ENCODE measurements at places on chromosomes 2 and 18.

- no peak for DNase-seq
These were observed 33.3 kb downstream of the BMP10 start for GRCh38 chr2:68837861-68838341.

GRCh38 chr2:148819019-148819585, 55.9 kb upstream of the KIF5C start:
- no peak for DNase-seq

GRCh38 chr2:205868773-205869333, 186.6 kb downstream of the NRP2 start:
- DNase-seq = no peak

GRCh38 chr2:85974390-85974789, 85.6 kb upstream of the ST3GAL5 start:
- no peak for DNase-seq

DNA sequence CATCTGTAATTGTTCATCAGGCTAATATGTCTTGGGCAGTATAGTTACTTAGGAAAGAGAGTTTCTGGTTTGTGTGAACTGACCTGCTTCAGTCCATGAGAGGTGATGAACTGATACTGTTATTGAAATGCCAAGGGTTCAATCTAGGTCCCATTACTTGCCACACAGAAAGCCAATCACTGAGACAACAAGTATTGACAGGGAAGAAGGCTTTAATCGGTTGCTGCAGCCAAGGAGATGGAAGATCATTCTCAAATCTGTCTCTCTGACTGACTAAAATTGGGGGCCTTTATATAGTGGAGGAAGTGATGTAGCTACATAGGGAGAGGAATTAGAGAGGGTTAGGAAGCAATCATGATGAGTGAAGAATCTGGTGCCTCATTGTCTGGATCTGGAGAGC, 19.9 kb upstream of the FAM98A start:
- DNase-seq = no peak

GRCh38 chr2:144252694-144253093, 267.2 kb downstream of the ZEB2 start:
- DNase-seq = no peak

DNA sequence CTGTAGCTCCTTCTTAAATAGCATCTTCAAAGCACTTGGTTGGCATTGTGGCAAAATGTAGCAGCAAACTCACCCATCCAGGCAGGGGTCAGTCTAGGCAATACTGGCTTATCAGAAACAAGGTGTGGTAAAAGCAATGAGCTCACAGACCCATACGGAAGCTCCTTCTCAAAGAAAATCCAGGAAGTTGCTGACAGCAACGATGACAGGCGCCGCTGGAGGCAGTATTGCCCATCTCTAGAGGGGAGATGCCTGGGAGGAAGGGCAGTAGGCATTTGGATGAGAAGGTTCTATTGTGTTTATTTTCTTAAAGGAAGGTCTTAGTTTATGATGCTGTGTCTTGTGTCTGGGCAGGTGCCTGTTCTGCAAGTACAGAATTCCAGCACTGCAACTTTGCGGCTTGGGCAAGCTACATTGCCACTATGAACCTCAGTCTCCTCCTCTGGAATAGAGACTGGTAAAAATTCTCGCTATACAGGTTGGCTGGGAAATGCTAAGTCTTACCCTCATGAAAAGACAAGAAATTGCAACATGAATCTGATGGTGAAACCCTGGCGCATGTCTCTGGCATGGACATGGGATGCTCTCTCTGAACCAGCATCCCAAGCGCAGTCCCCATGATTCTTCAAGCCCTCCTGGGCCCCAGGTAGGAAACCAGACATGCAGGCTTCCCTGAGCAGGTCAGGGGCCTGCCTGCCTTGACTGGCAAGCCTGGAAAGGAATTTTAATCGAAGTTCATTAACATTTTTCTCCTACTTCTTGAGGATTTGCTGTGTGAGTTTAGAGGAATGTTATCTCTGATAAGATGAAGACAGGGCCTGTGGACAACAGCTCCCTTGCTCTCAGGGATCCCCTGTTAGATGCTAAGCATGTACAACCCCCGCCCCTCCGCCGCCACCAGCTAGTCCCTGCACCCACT, 156.0 kb downstream of the TFCP2L1 start:
- DNase-seq = peak; percentile 2

DNA sequence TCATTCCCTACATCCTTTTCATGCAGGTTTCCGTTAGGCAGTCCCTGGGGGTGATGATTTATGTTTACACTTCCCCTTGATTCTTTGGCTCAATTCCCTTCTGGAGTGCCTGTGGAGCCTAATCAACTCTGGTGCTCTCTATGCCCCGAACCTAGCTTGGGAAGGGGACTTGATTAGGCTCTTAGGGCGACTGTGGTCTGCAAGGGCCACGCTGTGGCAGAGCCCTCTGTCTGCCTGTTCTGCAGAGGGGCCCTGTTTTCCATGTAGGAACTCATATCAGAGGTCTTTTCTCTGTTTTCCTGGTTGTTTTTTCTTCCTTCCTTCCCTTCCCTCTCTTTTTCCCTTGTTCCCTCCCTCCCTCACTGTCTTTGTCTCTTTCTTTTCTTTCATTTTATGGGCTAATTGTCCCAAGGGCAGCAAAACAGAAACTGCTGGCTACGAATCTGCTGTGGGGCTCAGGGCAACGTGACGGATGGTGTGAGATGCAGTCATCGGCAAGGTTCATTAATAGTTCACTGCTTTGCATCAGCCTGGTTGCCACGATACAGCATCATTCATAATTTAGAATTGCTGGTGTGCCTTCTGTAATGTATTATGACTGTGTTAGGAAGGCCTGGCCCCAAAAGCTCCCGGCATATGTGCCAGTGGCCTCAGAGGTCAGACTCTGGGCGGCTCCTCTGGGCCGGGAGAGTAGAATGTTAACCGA, 134.5 kb downstream of the NAPG start:
- no peak for DNase-seq

GRCh38 chr2:64311191-64311910, 142.6 kb upstream of the LGALSL start:
- DNase-seq = no peak

DNA sequence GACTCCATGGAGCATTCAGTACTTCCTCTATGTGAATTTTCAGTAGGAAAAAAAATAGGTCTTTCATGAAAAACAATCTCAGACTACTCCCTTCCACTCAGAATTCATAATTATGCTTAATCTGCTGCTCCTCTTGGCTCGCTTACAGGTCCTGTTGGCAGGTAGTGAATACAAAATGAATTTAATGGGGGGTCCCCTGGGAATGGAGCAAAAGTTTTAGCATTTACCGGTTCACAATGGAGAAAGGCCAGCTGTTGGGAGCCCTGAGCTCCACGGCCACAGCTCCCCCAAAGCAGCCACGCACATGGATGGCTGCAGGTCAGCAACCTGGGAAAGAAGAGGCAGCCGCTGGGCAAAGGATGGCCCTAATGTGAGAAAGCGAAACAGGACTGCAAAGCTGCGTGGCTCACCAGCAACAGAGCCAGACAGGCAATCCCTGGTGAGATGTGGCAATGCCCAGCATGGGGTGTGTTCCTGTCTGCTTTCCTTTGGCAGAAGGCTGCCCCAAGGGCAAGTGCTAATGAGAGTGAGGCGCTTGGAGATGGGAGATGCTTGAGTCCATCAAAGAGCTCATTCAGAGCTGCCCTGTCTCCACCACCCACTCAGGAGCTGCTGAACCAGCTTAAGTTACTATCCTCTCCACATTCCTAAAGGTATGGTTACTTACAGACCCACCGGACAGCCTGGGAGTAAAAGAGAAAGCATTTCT, 447.4 kb downstream of the EPHA4 start:
- DNase-seq = no peak

GRCh38 chr2:181649436-181649979, 7.4 kb downstream of the CERKL start:
- no peak for DNase-seq

DNA sequence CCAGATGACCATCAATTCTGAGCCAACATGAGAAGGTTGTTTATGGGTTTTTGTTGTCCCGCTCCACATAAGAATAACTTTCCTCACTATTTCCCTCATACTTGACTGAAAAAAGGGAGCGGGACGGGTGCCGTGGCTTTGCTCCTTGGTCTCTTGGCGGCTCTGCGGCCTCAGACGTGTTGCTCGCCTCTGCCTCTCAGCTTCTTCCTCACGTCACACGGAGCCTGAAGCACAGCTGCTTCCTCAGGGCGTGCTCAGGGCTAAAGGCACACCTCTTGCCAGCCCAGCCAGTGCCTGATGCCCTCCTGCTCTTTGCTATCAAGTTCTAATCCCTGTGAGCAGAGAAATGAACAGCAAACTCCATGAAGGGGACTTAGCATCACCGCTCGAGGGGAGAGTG, 17.9 kb upstream of the ID2 start:
- no peak for DNase-seq

- peak; percentile 72 for DNase-seq
These were observed 76.0 kb downstream of the CEP192 start for GRCh38 chr18:13067124-13067523.

- DNase-seq = no peak
These were observed 3.5 kb downstream of the ACSL3 start for GRCh38 chr2:222864296-222864695.

- DNase-seq = no peak
These were observed 47.1 kb upstream of the CCDC150 start for GRCh38 chr2:196592331-196592910.

DNA sequence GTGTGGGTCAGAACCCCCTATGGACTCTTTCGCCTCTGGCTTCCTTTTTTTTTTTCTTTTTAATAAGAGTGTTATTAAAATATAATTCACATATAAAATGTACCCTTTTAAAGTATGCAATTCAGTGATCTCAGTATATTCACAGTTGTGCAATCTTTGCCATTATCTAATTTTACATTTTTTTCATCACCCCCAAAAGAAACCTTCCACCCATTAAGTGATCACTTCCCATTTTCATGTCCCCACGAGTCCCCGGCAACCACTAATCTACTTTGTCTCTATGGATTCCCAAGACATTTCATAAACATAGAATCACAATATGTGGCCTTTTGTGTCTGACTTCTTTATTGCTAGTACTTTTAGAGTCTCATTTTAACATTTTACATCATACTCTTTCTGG, 38.7 kb upstream of the ANXA4 start:
- no peak for DNase-seq

GRCh38 chr2:206217743-206218142, 56.7 kb upstream of the ZDBF2 start:
- no peak for DNase-seq

GRCh38 chr2:177588671-177589070, 196.1 kb downstream of the AGPS start:
- no peak for DNase-seq

DNA sequence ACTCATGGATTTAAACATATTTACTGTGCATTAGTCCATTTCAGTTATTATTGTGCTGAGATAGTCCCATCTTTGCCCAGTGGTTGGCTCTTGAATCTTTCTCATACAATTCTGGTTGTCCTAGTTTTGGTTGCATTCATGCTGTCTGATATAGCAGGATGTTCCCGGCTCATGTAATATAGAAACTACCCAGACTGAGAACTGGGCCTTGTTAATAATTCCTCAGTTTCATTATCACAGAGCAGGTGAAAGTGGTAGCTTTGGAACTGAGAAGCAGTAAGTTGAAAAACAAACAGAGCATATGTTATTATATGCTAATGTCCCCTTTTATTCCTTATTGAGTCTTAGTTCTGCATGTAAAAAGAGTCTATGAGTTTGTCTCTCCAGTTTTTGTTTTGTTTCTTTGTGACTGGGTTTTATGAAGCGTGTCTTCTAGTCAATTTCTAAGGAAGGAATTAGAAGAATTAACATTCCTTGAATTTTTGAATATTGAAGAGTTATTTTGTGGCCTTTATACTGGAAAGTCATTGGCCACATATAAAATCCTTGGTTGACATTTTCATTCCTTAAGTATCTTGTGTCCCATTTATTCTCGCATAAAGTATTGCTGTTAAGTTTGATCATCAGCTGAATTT, 43.3 kb downstream of the EIF5B start:
- no peak for DNase-seq

- no peak for DNase-seq
These were observed 584.4 kb downstream of the NR4A2 start for GRCh38 chr2:155748131-155748530.

DNA sequence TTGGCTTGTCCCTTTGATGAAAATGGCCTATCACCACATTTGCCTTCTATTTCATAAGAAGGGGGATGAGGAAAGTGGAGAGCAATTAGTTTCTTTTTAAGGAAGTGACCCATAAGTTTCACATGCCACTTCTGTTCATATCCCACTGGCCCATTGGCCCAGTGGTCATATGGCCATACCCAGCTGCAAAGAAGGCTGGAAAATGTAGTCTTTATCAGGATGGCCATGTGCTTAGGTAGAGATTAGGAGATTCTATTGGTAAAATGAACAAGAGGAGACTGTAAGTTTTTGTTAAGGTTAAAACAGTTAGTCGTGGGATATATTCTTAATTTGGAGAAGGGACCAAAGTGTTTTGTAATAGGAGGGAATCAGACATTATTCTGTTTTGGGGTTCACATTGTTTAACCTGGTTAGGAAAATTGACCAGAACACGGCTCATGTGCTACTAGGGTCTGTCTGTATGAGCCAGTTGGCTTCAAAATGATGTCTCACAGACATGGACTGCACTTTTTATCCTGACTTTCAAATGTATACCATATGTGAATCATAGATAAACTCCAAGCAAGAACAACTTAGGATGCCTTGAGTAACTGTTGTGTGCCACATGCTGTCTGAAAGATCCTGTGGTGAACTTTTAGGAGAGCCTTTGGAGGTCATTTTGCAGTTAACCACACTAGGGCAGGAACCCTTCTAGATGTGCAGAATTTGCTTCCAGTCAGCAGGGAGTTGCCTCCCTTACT, 17.3 kb downstream of the PLCL1 start:
- no peak for DNase-seq

GRCh38 chr2:8049176-8049575, 632.7 kb upstream of the ID2 start:
- DNase-seq = no peak

GRCh38 chr2:124670187-124670586, 645.1 kb downstream of the CNTNAP5 start:
- no peak for DNase-seq

DNA sequence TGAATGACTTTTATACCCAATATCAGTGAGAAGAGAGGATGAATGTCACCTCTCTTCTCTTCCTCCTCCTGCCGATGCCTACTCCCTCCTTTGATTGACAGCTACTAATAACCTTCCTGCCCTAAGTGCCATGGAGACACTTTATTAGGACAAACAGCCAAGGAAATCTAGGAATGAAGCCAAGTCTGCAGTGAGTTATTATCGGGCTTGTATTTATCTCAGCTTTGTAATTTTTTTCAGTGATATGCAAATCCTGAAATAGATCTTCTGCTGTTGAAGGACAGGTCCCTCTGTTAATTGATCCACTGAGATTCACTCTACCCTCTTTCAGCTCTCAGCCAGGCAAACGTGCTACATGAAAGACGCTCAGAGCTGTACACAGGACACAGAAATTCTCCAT, 686.7 kb downstream of the TMEM182 start:
- no peak for DNase-seq

GRCh38 chr2:220499225-220499624, 871.8 kb downstream of the SLC4A3 start:
- DNase-seq = no peak

GRCh38 chr2:60532421-60532820, 21.0 kb downstream of the BCL11A start:
- no peak for DNase-seq

Data from bone marrow (tissue), 2 donors.